ENCODE measurements at places on chromosomes 7 and 10. TPM values are rescaled to one million over a fixed set of nuclear protein-coding genes. Genes with fewer than 3 reads are reported as not detected.

Gene PAX2
- not detected for polyA plus RNA-seq

Gene TMEM229A
- polyA plus RNA-seq = 0.31 TPM

Gene TFEC
- not detected for polyA plus RNA-seq

Gene MBL2
- not detected for polyA plus RNA-seq

All from neural cell (in vitro differentiated cells).